Suppressor macrophage (primary cell): ENCODE measurements at places on chromosomes 5 and 9.

DNA sequence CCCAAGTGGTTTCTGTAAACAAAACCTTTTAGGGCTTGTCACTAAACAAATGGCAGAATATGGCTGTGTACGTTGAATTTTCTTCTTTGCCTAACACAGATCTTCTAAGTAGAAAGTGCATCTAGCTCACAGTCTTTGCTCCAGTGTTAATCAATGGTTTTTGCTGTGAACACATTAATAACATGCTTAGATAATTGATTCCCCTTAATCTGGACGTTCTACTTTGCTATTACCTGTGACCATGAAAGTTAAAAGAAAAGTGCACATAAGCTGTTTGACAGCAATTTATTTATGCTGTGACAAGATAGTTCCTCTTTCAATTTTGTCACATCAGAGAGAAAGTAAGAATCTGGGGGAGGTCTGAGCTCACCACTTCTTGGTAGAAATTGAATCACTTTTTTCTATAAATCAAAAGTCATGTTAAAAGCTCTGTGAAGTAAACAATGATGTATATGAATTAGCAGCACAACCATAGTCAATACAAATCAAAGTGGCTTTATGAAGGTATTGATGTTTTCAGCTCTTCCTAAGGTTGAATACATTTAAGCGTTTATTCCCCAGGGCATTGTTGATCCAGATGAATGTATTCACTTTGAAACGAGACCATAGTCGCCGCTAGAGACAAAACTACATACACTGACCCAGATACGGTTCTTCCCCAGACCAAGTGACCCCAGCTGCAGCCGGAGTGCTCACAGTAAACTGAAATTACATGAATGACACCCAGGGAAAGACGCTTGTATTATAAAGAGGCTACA is 174.6 kb upstream of the ZNF608 start:
- DNase-seq = peak; percentile 31

DNA sequence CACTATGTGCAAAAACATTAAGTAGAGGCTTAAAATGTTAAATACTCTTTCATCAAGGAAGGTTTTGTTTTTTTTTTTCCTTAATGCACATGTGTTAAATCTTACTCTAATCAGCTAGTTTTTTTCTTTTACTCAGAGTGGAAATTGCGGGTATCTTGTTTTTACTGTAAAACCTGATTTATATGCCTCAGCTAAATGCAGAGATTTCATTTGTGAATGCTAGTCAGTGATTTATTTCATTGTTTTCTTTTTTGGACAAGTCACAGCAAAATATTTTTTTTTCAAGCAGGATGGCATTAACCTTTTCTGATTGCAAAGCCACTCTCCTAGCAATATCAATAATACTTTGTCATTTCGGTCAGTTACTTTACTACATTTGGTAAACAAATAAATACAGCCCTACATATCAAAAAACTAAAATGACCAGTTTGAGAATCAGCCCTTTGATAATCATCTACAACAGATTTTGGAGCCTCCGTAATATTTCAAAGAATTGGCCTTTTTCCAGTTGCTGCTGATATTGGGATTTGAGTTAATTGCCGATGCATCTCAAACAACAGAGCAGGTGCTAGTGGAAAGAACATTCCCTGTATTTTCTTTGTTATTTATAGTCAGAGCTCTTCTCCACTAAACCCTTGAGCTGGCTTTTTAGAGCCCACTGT is 579.2 kb upstream of the ZNF608 start:
- no peak for DNase-seq

- no peak for DNase-seq
Observed at GRCh38 chr9:135378751-135379150, 100.8 kb upstream of the PPP1R26 start.

- no peak for DNase-seq
Observed at GRCh38 chr9:26260238-26260637, 582.0 kb upstream of the TUSC1 start.

- no peak for DNase-seq
Observed at GRCh38 chr5:133397990-133398645, 214.2 kb downstream of the FSTL4 start.

DNA sequence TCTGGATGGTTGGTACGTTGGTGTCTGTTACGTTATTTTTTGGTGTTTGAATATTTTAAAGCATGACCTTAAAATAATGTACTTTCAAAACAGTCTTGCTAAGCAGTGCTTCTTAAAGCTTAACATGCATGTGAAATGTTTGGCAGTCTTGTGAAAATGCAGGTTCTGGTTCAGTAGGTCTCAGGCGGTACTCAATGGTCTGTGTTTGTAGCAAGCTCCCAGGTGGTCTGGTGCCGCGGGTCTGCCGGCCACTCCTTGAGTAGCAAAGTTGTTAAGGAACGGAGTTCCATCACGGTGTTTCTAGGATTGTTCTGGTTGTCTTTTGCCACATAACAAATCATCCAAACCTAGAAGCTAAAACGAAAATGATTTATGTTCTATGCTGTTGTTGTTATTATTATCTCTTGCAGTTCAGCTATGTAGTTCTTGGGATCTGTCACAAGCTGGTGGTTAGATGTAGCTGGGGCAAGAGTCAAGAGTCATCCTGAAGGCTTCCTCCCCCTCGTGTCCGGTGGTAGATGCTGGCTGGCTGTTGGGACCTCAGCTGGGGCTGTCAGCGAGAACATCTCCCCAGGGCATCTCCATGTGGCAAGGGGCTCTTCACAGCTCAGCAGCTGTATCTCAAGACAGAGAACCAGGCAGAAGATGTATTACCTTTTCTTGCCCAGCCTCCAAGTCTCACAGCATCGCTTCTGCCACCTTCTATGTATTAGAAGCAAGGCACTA is 186.8 kb downstream of the PALM2AKAP2 start:
- DNase-seq = no peak

DNA sequence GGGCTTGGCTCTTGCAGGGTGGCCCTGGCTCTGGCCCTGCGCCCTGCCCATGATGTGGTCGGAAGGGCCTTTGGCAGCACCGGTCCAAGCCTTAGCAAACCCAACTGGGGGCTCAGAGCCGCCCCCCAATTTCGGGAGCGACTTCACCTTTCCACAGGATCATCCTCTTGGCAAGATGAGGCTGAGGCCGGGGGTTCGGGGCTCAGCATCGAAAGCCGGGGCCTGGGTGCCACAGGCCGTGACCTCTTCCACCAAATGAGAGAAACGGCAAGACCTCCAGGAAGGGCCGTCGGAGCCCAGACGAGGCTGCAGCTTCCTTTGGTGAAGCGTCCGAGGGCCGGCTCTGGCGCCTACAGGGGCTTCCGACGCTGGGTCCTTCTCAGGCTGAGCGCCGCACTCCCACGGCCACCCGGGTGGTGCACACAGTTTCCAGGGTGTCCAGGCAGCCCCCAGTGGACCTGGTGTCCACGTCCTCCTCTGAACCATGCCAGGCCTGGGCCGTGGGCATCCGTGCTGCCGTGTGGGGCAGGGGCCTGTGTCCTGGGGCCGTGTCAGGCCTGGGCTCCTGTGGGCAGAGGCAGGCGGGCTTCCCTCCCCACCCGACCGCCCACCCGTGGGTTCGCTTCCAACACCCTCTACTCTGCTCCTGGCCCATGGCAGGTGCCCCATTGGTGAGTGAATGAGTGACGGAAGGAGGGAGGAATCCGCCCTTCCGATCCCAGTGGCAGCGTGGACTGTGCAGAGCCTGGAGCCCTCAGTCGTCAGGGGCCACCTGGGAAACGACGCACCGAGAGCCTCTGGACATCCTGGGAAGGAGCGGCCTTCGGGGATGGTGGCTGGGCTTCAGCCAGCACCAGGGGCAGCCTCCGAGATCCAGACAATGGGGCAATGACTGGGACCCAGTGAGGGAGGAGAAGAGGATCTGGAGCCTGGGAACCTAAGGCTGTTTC is 5.2 kb upstream of the AGPAT2 start:
- no peak for DNase-seq

- no peak for DNase-seq
Observed at GRCh38 chr5:135387629-135387960, 11.4 kb downstream of the MACROH2A1 start.

GRCh38 chr5:175478384-175479124 is at the start of gene SFXN1:
SFXN1 (plus strand) TSS chr5:175478560; CDS start chr5:175492104, 13,544 bp downstream.
- DNase-seq = peak; percentile 89

DNA sequence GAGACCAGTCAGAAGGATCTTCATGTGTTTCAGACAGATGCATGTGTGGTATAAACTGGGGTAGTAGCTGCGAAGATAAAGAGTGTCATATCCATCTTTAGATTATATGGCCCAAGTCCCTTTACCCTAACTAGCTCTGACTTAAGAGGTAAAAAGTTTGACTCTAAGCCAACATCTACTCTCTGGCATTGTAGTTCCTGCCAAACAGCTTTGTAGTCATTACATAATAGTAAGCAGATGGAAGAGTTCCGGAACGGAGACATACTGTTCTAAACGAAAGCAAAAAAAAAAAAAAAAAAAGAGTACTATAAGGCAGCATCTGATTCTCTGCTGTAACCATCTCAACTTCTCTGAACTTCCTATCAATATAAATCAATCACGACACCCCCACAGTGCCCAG is 48.8 kb downstream of the CEMIP2 start:
- DNase-seq = peak; percentile 24

DNA sequence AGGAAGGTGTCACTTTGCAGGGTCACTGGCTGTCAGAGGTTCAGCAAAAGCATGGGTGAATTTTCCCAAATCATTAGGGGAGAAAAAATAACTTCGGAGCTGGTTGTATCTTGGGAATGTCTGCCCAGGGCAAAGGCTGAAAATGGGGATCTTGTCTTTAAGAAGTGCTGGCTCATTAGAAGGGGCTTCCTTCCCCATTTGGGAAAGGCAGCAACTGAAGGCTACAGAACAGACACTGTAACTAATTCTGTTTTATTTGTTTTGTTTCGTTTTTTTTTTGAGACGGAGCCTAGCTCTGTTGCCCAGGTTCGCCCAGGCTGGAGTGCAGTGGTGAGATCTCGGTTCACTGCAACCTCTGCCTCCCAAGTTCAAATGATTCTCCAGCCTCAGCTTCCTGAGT is 70.3 kb upstream of the PCA3 start:
- peak; percentile 23 for DNase-seq

GRCh38 chr5:138696501-138696900 is 56.7 kb upstream of the CTNNA1 start:
- no peak for DNase-seq

DNA sequence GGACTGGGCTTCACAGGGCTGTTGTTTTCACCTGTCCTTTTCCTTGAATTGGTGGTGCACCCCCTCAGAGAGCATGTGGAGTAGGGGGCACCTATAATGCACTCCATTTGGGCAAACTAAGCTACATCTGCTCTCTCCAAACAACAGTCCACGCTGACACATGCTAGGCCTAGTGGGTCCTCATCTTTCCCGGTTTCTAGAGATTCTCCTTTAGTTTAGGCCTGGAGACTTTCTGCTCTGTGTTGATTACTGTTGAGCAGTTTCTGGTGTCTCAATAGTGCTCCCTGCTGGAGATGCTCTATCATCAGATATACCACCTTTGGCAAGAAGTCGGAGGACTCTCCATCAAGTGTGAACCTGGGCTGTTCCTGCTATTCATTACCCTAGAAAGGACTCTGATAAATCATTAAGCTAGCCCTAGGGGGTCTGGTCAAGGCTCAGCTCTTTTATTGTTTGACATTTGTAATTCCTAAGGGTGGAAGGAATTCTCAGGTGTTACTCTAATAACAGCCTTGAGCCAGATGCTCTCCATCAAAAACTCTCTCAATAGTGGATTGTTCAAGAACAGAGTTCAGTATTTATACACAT is 64.0 kb upstream of the FYB1 start:
- DNase-seq = peak; percentile 91

- no peak for DNase-seq
Observed at GRCh38 chr5:39057734-39058133, 16.5 kb downstream of the RICTOR start.
